Right lung (tissue), 10 donors: ENCODE measurements at places on chromosomes 5 and 9.

DNA sequence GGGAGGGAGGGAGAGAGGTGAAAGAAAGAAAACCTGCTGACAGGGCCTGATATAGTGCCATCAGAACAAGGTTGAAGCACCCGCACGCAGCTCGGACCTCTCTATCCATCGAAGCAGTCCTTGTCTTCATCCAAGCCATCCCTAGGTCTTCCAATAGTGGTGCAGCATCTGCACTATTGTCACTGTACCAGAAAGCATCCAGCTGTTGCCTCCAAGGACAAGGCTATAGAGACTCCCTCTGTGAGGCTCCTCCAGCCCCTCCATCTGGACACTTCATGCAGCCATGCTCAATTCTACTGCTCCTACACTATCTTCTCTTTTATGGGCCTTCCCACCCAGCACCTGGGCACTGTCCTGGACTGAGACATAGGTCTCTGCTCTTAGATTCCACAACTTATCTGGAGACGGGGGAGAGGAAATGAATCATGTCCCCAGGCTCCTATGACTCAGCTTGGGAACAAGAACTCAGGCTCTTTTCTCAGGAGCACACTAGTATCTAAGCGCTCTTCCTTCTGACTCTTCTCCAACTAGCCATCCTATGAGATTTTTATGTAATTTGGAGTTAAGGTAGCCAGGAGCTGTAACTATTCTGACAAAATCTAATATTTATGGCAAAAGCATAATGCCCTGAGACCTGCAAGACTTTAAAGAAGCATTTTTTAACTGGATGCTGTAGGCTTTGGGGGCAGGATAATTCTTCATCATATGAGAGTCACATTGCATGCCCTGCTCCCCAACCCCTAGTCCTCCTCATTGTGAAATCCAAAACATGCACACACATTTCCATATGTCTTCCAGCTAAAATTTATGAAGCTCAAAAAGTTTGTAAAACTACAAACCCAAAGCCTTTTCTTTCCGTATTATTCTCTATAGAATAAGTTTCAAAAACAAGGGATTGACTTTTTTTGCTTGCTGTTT lies 446.8 kb downstream of the CCDC171 start:
- no peak for DNase-seq

GRCh38 chr9:4831119-4831518 lies 38.4 kb downstream of the RCL1 start:
- no peak for DNase-seq

DNA sequence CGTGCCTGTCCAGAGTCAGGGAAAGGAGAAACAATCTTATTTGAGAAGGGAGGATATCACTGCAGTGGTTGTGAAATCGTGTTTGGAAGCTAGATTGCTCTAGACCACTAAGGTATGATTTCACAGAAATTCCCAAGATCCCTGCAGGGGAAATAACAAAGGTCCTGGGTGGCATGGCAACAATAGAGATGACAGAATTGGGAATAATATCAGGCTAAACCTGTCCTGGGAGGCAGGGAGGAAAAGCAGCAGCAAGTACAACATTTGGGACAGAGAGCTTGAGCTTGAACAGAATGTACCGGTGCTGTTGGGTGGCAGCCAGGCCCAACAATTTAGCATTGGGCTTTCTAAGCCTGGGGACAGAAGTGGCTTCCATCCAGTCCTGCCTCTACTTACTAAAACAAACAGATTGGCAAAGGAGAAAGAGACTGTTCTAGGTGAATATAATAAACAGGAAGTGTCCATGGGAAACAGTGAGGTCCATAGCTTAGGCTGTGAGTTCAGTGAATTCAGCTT lies 17.0 kb upstream of the ARHGAP26 start:
- DNase-seq = no peak

DNA sequence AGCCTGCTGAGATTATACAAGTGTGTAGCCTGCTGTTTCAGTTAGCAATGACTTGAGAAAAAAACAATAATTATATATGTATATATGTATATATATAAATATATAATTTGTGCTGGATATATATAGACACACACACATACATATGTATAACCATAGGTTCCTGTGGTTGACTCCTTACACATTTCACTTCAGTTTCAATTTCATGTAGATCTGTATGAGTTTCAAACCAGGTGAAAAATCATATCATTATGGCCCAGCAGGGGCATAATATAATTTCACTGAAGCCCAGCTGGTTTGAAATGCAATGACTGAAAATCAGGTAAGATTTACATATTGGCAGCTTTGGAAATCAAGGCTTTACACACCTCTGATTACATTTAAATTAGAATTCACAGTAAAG lies 690.4 kb upstream of the CDH18 start:
- no peak for DNase-seq

DNA sequence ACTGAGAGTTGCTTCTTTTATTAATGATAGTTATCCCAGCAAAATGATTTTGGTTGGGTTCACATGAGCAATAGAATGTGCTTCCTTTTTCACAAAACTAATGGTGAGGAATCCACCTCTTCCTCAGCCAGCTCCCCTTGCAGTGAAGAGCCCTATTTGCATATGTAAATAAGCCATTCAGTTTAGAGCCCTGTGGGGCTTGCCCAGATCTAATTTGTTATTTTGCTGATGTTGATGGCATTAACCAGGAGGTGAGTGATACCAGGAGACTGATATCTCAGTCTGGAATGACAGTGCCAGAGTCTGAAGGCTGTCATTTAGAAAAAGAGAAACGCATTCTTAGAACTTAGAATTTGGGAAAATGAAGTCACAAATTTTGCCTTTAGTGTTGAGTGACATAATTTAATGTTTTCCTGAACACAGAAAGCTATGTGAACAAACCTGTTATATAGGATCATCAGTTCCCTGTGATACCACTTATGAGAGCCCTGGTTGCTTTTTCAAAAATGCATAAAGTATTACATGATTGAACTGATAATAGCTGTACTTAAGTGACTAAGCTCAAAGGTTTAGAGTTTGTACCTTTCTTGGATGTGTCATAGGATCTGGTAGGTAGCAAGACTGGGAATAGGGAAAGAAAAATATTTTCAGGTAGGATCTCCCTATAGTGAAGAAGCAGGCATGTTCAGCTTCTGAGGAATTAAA lies 271.6 kb downstream of the MAST4 start:
- no peak for DNase-seq

DNA sequence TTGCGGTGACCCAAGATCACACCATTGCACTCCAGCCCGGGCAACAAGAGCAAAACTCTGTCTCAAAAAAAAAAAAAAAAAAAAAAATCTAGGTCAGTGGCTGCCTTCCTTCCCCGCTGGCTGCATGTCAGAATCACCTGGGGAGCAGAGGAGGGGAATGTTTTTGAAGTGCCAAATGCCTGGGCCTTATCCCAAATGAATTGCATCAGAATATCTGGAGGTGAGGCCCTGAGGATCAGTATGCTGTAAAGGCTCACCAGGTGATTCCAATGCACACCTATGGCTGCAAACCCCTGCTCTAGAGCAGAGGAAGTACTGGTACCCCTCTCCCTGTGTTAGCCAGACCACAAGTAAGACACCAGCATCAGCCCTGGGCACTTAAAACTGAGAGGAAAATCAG lies 44.7 kb upstream of the GABRP start:
- DNase-seq = no peak

DNA sequence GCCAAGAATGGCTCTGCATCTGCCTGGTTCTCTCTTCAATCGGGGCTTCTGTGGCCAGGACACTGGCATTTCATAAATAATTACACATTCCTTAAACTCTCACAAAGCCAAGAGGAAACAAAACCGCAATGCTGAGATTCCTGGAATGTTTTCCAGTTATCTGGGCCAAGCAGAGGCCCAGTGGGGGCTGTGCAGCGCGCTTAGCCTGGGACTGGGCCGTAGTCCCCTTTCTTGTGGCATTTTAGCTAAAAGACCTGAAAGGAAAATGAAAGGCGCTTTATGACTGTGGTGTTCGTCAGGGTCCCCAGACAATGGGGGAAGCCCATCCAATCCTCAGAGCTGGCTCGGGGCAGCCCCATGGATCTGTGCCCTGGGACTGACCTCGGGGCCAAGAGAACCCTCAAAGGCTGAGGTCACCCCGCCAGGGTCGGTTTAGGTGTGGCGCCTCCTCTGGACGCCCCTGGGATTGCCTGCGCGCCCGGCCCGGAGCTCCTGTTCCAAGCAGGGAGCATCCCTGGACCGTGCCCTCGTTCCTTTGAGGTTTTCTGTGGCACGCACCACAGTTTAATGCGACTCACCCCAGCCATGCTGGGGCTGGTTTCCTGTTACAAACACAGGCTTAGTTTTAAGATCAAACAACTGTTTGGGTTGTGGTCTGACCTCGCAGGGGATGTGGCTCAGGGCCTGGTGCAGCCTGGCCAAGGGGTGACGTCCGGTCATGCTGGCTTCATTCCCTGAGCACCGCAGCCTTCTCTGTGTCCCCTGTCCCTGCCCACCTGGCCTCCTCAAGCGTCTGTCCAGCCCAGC lies 51.5 kb upstream of the NKD2 start:
- DNase-seq = peak; percentile 77

- no peak for DNase-seq
Observed at GRCh38 chr5:135019314-135019713, 14.7 kb downstream of the PITX1 start.

- DNase-seq = no peak
Observed at GRCh38 chr9:76401580-76402354, 7.5 kb upstream of the RFK start.

DNA sequence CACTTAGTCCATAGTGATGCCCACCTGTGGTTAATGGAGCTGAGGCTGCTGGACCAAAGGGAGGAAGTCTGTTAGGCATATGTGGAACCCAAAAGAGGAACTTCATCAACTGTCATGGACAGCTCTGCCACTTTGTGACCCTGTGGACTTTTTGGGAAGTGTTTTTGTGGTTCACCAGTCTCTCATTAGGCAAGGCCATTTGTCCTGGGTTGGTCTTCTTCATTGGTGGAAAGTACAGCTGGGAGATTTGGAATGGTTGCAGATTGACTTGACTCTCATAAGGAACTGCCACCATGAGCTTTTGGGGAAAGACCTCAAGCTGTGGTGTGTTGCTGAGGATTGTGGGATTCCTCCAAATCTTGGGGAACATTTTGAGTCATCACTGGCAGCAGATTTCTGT lies 31.9 kb upstream of the IL12B start:
- DNase-seq = no peak

GRCh38 chr9:90251316-90251715 lies 391.3 kb downstream of the DIRAS2 start:
- DNase-seq = no peak

- DNase-seq = no peak
Observed at GRCh38 chr5:374631-375335, 53.3 kb downstream of the AHRR start.

DNA sequence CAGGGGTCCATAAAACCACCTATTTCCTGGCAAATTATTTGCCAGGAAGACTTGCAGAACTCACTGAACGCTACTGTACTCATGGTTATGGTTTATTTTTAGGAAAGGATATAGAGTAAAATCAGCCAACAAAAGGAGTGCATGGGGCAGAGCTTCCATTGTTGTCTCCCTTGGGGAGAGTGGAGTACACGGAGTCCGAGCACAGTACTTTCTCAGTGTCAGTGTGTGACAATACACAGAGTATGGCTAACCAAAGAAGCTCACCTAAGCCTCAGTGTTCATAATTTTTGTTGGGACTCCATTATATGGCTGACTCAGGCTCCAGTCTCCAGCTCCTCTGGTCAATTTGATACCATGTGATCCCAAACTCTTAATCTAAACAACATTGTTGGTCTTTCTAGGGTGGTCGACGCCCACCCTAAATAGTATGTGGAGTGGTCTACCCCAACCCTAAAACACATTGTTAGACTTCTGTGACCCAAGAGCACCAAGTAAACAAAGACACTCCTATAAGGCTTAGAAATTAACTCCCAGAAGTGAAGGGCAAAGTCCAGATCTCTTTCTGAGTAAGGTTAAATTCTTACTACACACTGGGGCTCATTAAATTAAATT lies 74.9 kb downstream of the SLC44A1 start:
- no peak for DNase-seq

GRCh38 chr5:147092044-147092443 lies 142.8 kb upstream of the STK32A start:
- DNase-seq = no peak

DNA sequence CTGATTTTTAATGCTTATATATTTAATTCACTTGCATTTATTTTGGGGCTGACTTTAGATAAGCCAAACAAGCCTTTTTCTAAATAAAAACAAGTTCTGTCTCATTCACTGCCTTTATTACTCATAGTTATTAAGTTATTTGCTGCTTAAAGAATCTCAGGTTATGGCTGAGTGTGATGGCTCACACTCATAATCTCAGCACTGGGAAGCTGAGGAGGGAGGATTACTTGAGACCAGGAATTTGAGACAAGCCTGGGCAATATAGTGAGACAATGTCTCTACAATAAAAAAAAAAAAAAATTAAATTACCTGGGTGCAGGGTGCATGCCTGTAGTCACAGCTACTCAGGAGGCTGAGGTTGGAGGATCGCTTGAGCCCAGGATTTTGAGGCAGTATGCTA lies 85.0 kb upstream of the MAN2A1 start:
- no peak for DNase-seq

DNA sequence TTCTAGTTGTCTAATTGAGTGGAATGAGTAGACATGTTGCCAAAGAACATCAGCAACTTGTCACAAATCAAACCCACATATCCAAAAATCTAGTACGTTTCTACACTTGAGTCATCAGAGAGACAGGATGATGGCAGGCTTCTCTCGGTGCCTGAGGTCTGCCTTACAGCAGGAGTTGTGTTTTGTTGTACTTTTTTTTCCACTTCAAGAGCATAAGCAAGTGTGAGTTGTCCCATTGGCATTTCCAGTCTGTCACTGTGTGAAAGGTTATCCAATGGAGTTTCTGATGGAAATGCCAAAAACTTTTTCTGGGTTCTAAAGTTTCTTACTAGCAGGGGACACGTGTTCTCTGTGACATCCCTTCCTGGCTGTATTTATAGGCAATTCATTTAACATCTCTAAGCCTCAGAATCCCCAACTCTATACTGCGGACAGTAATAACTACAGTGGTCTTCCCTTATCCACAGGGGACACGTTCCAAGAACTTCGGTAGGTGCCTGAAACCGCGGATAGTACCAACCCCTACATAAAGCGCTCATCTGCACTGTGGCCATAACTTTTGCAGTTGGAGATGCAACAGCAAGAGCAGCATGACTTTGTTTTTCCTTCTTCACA lies 246.5 kb downstream of the SYK start:
- DNase-seq = no peak

DNA sequence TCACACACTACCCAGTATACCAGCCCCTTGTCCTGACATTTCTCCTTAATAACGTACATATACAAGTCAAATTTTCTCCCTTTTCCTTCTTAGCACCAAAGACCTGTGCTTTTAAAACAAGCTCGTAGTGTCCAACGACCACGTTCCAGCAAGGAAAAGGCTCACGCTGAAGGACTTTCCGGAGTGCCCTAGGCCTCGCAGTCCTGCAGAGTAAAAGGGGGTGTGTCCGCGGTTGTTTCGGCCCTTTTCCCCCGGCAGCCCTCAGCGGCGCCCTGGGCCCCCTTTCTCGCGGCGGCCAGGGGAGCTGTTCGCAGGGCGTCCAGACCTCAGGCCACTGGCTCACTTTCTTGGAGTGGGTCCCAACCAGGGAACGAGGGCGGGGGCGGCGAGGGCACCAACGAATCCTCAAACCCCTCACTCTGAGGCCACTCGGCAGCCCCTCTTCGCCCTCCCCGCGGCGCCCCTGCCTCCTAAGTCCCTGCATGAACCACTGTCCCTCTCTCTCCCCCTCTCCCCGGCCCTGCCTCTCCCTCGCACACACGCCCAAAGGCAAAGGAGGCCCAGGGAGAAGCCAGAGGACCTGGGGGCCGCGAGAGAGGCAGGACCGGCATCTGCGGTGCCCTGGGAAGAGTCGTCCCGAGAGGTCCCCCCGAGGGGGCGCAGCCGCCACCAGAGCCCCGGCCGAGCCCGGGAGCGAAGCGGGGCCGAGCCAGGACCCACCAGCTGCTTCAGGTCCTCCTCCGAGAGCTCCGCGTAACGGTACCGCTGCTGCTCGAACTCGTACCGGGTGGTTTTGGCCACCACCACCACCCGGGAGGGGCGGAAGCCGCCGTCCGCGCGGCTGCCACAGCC lies 720 bp downstream of the NADK2 start:
- peak; percentile 71 for DNase-seq
